ENCODE measurements at places on chromosomes 2 and 18.

GRCh38 chr2:241036964-241037421, 38.6 kb downstream of the SNED1 start:
- no peak for DNase-seq

DNA sequence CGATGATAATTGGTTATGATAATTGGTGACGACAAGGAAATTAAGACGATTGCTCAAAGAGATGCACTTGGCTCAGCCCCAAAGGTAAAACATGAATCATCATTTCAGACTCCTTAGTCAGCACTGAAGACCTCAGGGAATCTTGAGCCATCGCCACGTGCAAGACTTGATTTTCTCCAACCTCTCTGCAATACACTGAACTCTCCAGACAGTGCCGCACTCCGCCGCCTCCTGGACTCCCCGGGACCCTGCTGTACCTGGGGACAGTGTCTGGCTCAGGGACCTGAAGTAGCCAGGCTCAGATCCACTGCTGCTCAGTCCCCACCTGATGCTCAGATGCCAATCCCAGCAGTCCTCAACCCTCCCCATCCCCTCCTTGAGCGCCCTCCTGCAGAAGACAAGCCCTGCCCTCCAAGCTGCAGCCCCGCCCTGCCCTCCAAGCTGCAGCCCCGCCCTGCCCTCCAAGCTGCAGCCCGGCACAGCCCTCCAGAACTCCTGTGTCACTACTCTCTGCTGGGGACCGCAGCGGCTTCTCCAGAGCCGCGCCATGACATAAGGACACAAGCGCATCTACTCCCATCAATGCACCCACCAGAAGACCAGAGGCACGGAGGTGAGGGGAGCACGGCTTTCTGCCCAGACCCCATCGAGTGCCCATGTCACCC, 1.1 kb downstream of the TMEM18 start:
- peak; percentile 31 for DNase-seq

DNA sequence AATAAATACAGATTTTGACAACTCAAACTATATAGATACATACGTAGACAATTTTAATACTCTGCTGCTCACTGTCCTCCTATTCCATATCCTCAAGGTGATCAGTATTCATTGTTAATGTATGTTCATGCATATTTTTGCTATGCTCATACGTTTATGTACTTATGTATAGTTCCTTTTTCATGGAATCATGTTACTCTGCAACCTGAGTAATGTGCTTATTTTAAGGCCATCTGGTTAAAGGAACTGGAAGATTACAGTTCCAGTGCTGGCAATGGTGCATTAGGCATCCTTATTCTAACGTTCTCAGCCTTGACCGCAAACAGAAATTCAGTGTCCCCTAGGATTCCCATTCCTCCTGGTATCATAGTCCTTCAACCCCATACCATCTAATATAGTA, 385.0 kb upstream of the TNP1 start:
- no peak for DNase-seq

DNA sequence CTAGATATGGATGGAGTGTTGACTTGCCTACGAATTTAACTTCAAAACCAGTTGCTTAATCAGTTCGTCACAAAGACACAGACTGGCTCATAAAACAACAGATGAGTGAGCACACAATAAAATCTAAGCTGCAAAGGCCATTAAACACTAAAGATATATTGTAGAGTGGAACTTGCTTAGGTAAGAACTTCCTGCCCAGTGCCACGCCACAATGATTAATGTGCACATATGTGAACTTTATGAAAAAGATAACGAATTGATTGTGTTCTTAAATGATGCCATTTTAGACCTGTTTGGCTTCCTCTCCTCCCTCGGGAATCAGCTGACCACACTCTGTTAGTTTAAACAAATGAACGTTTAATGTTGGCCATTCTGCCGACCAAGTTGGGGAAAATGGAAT, 2031.3 kb upstream of the CELF4 start:
- no peak for DNase-seq

DNA sequence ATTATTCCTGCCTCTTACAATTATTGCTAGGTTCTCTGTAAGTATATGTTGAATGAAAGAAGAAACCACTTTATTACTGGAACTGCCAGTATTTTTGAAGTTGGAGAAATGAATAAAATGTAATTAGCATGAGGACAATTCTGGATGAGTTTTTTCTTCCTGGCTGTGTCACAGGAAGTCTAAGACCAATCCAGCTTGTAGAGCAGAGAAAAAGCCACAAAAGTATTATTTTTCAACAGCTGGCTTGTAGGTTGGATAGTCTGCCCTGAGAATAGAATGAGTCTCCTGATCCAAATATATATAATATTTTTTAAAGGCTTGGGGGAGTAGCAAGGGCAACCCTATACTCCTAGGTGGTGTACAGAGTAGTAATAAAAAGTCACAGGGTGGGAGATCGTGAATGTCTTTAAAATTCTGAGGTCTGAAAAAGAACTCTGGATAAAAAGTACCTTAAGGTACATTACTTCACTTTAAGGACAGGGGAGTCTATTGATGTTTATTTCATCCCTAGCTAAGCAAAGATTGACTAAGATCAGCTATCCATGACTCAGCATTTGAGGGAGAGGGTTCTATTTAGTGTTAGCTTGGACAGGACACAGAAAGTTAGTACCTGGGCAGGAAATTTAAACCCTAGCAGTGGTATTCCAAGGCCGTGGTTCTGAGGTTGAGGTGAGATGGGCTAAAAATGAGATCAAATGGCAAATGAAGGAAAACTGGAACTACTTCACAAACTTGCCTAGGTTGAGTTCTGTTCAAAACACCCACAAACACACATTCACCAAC, 31.7 kb downstream of the SLC40A1 start:
- DNase-seq = no peak

DNA sequence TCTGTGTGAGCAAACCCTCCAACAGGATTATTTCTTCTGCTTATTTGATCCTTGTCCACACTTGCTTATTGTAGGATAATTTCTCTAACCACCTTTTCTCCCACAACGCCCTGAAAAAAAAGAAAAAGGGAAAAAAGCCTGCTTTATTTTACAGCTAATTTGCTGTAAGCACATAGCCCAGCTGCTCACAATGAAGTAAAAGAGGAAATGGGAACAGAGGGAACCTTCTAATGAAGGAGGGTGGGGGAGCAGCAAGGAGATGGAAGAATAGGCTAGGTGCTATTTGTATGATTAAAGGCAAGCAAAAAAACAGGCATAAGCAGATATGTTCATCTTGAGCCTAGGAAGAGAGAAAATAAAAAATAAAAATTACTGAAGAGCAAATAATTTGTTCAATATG, 331.6 kb downstream of the TXNL1 start:
- DNase-seq = no peak

- DNase-seq = no peak
Observed at GRCh38 chr2:120873958-120874887, 138.6 kb downstream of the GLI2 start.

- DNase-seq = no peak
Observed at GRCh38 chr2:11080253-11081115, 74.8 kb upstream of the SLC66A3 start.

- DNase-seq = no peak
Observed at GRCh38 chr18:9081940-9082339, 20.6 kb upstream of the NDUFV2 start.

DNA sequence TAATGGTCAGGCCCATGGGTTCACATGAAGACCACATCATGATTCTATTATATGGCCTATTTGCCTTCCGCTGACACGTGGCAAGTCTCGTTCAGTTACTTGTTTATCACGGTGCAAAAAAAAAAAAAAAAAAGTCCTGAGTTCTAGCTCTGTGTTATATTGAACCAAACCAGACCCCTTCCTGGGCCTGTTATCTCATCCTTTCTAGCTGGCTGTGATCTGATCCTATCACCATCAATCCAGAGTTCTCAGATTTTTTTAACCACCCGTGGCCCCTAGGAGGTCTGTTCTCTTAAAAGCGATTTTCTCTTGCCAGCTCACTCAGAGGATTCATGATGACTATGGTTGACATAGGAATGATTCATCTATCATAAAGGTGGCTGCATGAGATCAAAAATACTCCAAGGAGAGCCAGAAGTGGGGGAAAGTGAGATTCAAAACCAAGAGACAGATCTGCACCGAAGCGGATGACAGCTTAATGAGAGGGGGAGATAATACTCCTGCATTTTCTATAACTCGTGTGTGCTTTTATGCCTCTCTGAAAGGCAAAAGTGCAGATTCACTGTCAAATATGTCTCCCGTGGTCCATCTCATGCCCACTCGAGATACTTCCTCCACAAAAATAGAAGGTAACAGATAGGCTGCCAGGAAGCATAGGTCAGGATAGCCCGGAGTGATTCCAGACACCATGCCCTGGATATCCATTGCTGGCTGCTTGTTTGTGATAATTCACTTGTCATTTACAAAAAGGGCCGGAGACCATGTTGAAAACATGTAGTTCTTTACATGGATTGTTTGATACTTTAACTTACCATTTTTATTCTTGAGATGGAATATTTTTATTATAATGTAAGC, 505.7 kb upstream of the KLHL29 start:
- DNase-seq = no peak

DNA sequence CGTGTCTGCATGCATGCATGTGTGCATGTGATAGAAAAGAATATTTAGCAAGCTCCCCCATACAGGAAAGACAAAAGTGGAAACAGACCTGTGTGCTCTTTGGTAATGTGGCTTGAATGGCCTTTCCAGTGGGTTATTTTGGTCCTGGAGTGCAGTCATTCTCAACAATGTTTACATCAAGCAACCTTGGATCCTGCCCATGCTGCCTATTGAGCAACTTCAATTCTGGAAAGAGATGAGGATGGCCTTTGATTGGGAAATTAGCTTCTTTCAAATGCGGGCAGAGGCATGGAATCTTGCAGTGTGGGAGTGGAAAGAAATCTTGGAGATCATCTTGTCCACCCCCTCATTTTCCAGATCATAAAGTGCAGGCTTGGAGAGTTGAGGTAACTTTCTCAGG, 87.2 kb upstream of the SMAD2 start:
- no peak for DNase-seq
